Upper lobe of left lung (tissue), 6 donors: ENCODE measurements at places on chromosomes 1 and 21.
A peak's percentile ranks its signal among the peaks of the same experiment; 100 is the strongest.

DNA sequence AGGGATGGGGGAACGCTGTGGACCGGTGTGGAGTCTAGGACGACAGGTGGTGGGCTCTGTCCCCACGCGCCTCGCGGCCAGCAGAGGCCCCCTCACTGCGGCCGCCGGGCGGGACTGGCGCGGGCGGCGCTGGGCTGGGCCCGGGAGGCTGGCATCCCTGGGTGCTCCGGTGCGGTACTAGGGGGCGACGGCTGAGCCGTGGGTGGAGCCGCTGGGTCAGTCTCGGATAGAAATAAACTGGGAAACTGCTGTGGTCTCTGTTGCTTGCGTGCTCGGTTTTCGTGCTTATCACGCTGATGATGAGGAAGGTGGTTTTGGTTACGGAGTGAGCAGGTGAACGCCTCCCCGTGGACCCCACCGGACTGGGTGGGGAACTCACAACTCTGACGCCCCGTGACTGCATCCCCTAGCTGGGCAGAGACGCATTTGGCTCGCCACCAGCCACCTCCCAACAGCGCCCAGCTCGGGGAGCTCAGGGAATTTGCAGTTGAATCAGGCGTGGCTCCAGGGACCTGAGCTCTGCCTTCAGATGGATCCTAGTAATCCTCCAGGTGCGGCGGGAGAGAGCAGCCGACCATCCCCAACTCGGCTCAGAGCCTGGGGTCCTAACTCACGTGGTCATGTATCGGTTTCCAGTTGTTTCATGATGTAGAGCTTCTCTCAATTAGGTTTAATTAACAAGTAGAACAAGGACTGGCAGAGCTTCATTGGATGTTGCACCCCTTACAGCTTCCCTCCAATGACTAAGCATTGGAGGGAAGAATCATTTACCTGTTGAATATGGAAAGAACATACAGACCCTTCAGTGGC lies 32.1 kb downstream of the HSD17B7 start:
- H3K4me1 ChIP-seq = peaks cover 10% of the 10 kb centered on the region
- H3K36me3 ChIP-seq = no peaks in the 10 kb centered on the region
- peak overlapping the region; percentile 26 for H3K4me3 ChIP-seq
- peak overlapping the region; percentile 16 for H3K27ac ChIP-seq
- DNase-seq = peak; percentile 22
- no peaks in the 10 kb centered on the region for H3K27me3 ChIP-seq

- no peaks in the 10 kb centered on the region for H3K27me3 ChIP-seq
- no peak overlapping the region for H3K27ac ChIP-seq
- no peak for DNase-seq
- H3K36me3 ChIP-seq = no peaks in the 10 kb centered on the region
- no peaks in the 10 kb centered on the region for H3K4me1 ChIP-seq
Measured at GRCh38 chr1:81068726-81069125, 732.0 kb upstream of the ADGRL2 start.

DNA sequence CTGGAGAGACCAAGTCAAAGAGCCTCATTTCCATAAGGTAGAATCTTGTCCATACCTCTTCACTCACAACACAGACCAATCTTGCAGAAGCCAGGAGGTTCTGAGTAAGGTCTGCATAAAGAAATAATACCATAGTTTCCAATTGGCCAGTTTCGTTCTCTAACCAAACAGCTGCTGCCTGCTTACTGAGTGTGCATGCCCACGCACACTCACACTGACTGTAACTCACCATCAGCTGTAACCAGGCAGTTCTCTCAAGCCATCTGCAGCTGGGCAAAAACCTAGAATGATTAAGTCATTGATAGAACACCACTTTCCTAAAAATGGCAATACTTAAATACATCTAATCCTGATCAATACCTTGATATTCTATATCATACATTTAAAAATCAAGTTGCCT lies 106.6 kb upstream of the VAV3 start:
- H3K4me3 ChIP-seq = no peak overlapping the region
- no peaks in the 10 kb centered on the region for H3K4me1 ChIP-seq
- H3K36me3 ChIP-seq = no peaks in the 10 kb centered on the region
- no peak for DNase-seq

DNA sequence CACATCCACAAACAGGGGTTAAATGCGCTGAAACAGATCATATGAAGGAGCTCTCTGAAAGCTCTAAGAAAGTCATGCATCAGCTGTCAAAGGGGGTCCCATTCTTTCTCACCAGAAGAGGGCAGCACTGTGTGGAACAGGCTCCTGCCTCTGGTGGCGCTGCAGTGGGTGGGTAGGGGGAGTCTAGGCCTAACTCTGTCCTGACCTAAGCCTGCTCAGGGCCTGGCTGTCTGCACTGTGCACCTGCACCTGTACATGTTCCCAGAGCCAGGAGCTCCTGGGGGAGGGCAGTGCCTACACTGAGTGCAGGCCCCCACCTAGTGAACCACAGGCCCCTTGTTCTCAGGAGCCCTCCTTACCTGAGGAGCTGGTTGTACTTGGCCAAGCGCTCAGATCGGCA lies 16.0 kb downstream of the ENO1 start:
- H3K4me1 ChIP-seq = peaks cover 19% of the 10 kb centered on the region
- H3K36me3 ChIP-seq = peaks cover 98% of the 10 kb centered on the region
- H3K27me3 ChIP-seq = no peaks in the 10 kb centered on the region
- H3K4me3 ChIP-seq = no peak overlapping the region

GRCh38 chr1:182484531-182485257 lies 34.7 kb downstream of the RGSL1 start:
- peak; percentile 30 for DNase-seq
- no peak overlapping the region for H3K4me3 ChIP-seq
- H3K27me3 ChIP-seq = no peaks in the 10 kb centered on the region
- no peak overlapping the region for H3K27ac ChIP-seq
- H3K4me1 ChIP-seq = no peaks in the 10 kb centered on the region

- peaks cover 8% of the 10 kb centered on the region for H3K4me1 ChIP-seq
- peak; percentile 41 for DNase-seq
- no peaks in the 10 kb centered on the region for H3K36me3 ChIP-seq
- H3K27me3 ChIP-seq = no peaks in the 10 kb centered on the region
Measured at GRCh38 chr21:43273016-43273707, 104.4 kb downstream of the CRYAA start.

DNA sequence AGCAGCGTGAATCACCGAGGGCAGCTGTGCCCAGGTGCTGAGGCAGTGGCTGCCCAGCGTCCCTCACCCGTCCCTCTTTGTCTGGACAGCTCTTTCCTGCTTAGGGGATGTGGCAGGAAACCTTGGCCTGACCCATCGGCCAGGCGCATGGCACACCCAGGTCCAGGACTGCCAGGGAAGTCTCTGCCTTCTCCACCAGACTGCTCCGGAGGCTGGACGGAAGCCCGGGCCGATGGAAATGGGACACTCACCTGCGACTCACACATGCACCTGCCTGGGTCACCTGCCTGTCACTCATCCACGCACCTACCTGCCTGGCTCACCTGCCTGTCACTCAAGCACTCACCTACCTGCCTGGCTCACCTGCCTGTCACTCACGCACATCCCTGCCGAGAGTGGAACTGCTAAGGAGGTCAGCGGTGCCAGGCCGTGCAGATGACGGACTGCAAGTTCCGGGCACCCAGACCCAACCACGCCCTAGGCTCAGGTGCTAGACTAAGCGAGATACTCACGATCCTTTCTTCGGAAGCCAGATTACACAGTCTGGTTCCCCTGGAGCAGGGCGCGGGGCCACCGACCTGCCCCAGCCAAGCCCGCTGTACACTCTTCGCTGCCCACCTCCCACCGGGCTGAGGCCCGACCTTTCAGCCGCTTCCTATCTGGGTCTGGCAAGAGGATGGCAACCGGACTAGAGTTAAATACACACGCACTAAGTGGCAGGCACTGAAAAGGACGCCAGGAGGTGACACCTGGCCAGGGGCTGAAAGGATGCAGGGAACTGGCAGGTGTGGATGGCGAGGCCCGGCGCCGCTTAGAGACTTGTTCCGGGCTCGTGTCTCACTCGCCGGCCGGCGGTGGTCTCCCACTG lies 1.1 kb downstream of the UBE2J2 start:
- peak overlapping the region; percentile 94 for H3K4me3 ChIP-seq
- H3K27me3 ChIP-seq = no peaks in the 10 kb centered on the region
- H3K36me3 ChIP-seq = peaks cover 3% of the 10 kb centered on the region
- peaks cover 37% of the 10 kb centered on the region for H3K4me1 ChIP-seq

DNA sequence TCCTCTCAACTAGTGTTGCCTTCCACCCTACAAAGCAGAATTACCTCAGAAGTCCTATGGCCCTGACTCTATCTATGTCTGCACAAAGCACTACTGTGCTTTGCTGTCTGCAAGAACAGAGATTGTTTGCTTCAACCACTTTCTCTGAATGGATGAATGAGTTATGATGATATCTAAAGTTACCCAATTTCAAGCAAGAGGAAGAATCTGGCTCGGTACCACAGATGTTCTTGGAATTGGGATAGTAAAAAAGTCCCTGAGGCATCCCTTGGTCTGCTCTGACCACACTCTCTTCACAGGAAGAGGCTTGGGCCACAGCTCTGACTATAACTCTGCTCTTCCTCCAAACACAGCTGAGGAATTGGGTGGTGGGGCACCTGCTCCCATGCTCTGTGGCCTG lies 31.2 kb downstream of the MTARC1 start:
- no peak overlapping the region for H3K4me3 ChIP-seq
- peak overlapping the region; percentile 59 for H3K27ac ChIP-seq
- H3K27me3 ChIP-seq = no peaks in the 10 kb centered on the region
- no peak for DNase-seq
- H3K4me1 ChIP-seq = no peaks in the 10 kb centered on the region
- H3K36me3 ChIP-seq = no peaks in the 10 kb centered on the region

DNA sequence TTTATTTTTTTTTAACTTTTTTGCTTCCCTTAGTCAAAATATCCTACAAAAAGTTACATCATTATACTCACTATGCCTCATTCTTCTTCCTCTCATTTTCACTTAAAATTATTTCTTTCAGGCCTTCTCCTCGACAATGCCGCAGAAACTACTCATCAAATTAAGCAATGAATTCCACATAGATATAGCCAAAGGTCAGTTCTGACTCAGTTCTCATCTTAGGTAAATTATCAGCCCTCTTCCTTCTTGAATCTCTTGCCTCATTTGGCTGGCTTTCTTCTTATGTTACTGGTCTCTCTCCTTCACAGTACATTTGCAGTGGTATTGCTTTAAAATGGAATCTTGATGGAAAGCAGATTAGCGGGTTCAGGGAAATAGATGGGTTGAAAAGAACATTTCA lies 260.7 kb upstream of the BRINP3 start:
- H3K27me3 ChIP-seq = no peaks in the 10 kb centered on the region
- H3K27ac ChIP-seq = no peak overlapping the region
- H3K36me3 ChIP-seq = no peaks in the 10 kb centered on the region
- DNase-seq = no peak
- no peaks in the 10 kb centered on the region for H3K4me1 ChIP-seq
- no peak overlapping the region for H3K4me3 ChIP-seq

DNA sequence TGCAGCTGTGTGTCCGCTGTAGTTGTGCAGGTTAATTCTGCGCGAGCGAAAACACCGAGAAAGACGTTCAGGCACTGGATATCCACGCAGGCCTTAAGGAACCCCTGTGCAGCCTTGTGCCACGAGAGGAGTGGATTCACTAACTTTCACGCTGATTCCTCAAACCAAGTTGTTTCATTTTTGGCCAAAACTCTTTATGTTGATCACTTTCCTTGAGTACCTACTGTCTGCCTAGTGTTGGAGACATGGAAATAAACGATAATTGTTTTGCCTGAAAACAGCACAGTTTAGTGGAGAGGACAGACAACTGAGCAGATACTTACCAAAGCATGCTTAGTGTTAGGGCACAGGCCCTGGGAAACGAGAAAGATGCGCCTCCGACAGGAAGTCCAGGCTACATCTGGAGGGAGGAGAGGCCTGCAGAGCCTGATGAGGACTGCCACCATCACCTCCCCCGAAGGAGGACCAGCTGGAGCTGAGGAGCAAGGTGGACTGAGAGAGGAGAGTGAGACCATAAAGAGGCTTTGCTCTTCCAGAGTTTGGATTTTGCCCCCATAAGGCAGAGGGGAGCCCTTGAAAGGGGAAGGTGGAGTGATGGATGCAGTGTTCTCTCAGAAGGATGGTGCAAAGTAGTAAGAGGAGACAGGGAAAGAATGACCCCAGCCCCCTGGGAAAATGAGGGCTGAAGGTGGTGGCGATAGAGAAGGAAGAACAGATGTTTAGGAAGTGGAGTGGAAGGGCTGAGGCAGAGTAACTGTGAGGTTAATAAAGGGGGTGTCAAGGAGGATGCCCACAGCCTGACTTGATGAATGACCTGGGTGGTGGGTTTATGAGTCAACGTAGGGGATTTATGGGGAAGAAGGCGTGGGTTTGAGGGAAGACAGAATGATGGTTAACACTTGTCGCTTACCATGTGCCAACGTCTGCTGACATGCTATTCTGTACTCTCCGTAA lies 956 bp upstream of the SCAF4 start:
- H3K36me3 ChIP-seq = no peaks in the 10 kb centered on the region
- H3K4me3 ChIP-seq = peak overlapping the region; percentile 96
- H3K27ac ChIP-seq = peak overlapping the region; percentile 99
- peaks cover 46% of the 10 kb centered on the region for H3K4me1 ChIP-seq
- no peaks in the 10 kb centered on the region for H3K27me3 ChIP-seq

- H3K4me3 ChIP-seq = no peak overlapping the region
- no peaks in the 10 kb centered on the region for H3K36me3 ChIP-seq
- DNase-seq = no peak
- no peak overlapping the region for H3K27ac ChIP-seq
- no peaks in the 10 kb centered on the region for H3K4me1 ChIP-seq
Measured at GRCh38 chr21:16742131-16742641, 770.7 kb upstream of the CXADR start.

GRCh38 chr21:25458484-25458883 lies 148.8 kb downstream of the MRPL39 start:
- H3K4me1 ChIP-seq = peaks cover 13% of the 10 kb centered on the region
- H3K27ac ChIP-seq = no peak overlapping the region
- no peak overlapping the region for H3K4me3 ChIP-seq
- no peaks in the 10 kb centered on the region for H3K27me3 ChIP-seq
- no peaks in the 10 kb centered on the region for H3K36me3 ChIP-seq

DNA sequence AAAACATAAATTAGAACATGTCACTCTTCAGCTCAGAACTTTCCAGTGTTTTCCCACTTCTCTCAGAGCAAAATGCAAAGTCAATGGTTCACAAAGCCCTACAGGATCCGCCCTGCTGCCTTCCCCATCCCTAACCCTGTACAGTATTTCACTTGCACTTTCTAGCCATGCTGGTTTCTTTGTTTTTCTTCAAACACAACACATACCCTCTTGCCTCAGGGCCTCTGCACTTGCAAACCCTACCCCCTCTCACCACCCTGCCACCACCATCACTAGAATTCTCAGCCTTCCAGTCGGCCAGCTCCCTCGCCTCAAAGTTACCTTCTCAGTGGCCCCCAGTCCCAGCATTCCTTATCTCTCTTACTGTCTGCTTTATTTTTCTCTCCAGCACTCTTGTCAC lies 17.6 kb downstream of the TEX35 start:
- peaks cover 9% of the 10 kb centered on the region for H3K4me1 ChIP-seq
- DNase-seq = no peak
- no peak overlapping the region for H3K4me3 ChIP-seq
- no peak overlapping the region for H3K27ac ChIP-seq
- H3K36me3 ChIP-seq = no peaks in the 10 kb centered on the region

GRCh38 chr1:182113879-182114626 lies 52.5 kb upstream of the ZNF648 start:
- DNase-seq = no peak
- H3K27me3 ChIP-seq = no peaks in the 10 kb centered on the region
- H3K27ac ChIP-seq = peak overlapping the region; percentile 27
- H3K4me1 ChIP-seq = peaks cover 6% of the 10 kb centered on the region
- no peaks in the 10 kb centered on the region for H3K36me3 ChIP-seq

- no peaks in the 10 kb centered on the region for H3K4me1 ChIP-seq
- H3K4me3 ChIP-seq = no peak overlapping the region
- H3K27me3 ChIP-seq = no peaks in the 10 kb centered on the region
Measured at GRCh38 chr1:168419736-168420135, 124.1 kb downstream of the XCL2 start.
